ENCODE measurements at places on chromosomes 2 and 18.

DNA sequence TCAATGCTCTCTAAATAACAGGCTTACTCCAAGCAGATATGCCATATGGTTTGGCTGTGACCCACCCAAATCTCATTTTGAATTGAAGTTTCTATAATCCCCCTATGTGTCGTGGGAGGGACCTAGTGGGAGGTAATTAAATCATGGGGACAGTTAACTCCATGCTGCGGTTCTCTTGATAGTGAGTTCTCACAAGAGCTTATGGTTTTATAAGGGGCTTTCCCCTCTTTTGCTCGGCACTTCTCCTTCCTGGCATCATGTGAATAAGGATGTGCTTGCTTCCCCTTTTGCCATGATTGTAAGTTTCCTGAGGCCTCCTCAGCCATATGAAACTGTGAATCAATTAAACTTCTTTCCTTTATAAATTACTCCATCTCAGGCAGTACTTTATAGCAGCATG is 302.7 kb upstream of the ZC3H15 start:
- no peak for DNase-seq

DNA sequence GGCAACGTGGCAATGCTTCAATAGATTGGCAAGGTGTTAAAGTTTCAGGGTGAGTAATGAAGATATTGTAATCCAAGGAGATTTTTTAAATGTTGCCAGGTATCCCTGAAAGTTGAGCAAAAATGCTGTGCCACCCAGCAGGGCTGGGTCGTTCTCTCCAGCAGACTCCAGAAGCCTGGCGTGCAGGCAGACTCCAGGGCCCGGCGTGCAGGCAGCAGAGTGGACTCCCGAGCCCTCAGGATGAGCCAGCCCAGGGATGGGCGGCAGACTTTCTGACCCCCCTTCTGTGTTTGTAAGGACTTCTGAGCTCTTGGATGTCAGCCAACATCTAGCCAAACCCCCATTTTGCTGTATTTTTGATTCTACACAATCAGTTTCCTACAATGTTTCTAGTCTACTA is 289.1 kb downstream of the ZNF516 start:
- no peak for DNase-seq

GRCh38 chr2:37987098-37987775 is 62.1 kb downstream of the RMDN2 start:
- DNase-seq = no peak

GRCh38 chr2:130183512-130184373 is 1.7 kb downstream of the MZT2B start:
- DNase-seq = no peak

GRCh38 chr2:236311286-236311685 is 47.1 kb upstream of the ASB18 start:
- DNase-seq = no peak

GRCh38 chr2:74457549-74458131 is 598 bp upstream of the WBP1 start:
- peak; percentile 66 for DNase-seq
